ENCODE measurements at places on chromosomes 5 and 9.

DNA sequence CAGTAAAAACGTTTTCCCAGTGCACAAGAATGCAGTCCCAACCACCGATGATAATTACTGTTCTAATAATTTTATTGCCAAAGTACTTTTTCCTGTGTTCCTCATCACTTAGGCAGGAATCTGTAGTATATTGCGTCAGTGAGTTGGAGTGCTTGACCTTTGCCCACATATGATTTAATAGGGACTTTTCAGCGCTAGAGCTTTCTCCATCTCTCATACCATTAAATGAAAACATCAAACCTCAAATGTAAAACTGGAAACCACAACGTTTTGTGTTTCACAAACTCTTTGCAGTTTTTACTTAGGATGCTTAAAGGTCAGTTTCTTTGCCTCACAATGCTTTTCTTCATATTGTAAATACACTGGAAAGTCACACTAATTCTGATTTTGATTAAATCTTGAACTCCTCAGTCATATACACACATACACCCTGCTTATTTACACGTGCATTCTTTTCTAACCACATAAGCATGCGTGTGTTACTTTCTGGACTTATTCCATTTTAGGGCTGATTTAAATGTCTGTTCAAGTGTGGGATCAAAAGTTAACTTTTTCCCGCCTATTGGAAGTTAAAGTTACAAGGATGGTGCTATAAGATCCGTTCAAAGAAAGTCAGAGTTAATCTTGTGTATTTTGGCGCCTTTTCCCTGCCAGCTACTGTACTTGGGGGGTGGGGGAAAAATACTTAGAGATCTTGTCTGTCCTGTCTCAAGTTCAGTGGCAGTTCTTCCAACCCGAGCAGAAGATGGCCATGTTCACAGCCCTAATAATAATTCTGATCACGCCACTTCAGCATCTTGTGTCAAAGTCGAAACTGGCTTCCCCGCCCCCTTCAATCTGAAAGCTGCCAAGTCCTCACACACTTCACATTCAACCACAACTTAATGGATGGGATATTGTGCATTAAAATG lies 6.6 kb upstream of the NFIB start:
- DNase-seq, result peak; percentile 83

GRCh38 chr5:359301-359897 lies 37.9 kb downstream of the AHRR start:
- DNase-seq, result no peak

GRCh38 chr9:104780796-104781395 lies 17.0 kb downstream of the NIPSNAP3B start:
- no peak for DNase-seq

DNA sequence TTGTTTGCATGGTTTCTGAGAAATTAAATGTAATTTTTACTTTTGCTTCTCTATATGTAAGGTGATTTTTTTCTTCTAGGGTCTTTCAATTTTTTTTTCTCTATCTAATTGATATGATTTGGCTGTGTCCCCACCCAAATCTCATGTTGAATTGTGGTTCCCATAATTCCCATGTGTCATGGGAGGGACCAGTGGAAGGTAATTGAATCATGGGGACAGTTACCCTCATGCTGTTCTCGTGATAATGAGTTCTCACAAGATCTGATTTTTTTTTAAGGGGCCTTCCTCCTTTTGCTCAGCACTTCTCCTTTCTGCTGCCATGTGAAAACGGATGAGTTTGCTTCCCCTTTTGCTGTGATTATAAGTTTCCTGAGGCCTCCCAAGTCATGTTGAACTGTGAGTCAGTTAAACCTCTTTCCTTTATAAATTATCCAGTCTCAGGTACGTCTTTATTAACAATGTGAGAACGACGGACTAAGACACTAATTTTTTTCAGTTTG lies 150.8 kb downstream of the MTRR start:
- DNase-seq, result no peak

- no peak for DNase-seq
These were observed 228.2 kb upstream of the GRIN3A start for GRCh38 chr9:101966691-101967090.

DNA sequence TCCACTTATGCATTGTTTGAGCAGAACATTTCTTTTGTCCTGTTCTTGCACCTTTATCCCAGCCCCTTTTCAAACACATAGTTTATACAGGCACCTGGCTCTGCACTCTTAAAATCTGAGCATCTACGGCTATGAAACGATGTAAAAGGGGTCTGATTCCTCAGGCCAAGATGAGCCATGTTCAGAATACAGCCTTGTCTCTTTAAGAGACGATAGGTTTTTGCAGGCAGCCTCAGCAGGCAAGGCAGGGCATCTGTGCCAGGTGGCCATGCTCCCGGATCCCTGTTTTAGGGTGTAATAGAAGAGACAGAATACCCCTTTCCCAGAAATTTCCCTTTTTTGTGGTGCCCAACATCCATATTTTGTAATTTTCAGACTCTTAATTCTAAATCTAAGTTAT lies 89.1 kb upstream of the NFIB start:
- no peak for DNase-seq
